ENCODE measurements at places on chromosomes 16 and 17.

DNA sequence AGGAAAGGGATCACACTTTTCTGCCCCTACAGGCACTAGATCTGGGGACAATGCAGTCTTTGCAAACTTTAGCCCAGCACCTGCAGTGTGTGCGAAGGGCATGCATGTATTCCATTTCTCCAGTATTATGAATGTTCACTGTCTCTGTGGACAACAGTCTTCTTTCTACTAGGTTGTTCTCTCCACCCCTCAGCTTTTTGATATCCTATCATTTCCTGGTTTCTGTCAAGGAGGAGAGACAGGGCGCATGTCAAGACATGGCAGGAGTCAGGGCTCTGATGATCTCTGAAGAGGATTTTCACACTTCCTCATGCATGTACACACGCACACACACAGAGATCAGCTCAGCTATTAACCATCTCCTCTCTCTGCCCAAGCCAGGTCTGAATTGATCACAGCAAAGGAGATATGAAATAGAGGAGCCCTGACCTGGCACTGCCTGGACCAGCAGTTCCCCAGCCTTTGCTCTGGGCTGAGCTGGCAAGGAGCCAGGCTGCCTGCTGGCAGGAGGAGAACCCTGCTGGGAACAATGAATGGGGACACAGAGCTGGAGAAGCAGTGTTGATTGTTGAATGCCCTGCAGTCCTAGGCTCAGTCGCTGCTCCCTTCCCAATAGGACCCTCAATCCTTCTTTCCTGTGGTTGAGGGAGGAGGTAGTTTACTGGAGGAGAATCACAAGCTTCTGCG, 2.6 kb downstream of the GPR179 start:
- DNase-seq = no peak

- DNase-seq = no peak
Observed at GRCh38 chr17:72419866-72420774, 299.3 kb downstream of the SOX9 start.

GRCh38 chr16:58399718-58400633, 7.7 kb downstream of the GINS3 start:
- DNase-seq = no peak

GRCh38 chr17:78734793-78735641, 47.1 kb downstream of the CYTH1 start:
- no peak for DNase-seq

DNA sequence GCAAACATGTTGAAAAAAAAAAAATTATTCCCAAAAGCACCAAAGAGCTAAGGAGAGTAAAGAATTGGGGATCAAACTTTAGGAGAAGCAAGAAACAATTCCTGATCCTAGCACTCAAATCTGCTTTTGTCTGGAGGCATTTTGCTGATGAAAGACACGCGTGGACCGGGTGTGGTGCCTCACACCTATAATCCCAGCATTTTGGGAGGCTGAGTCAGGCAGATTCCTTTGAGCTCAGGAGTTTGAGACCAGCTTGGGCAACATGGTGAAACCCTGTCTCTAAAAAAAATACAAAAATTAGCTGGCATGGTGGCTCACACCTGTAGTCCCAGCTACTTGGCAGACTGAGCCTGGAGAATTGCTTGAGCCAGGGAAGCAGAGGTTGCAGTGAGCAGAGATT, 35.4 kb downstream of the ZFP90 start:
- no peak for DNase-seq

DNA sequence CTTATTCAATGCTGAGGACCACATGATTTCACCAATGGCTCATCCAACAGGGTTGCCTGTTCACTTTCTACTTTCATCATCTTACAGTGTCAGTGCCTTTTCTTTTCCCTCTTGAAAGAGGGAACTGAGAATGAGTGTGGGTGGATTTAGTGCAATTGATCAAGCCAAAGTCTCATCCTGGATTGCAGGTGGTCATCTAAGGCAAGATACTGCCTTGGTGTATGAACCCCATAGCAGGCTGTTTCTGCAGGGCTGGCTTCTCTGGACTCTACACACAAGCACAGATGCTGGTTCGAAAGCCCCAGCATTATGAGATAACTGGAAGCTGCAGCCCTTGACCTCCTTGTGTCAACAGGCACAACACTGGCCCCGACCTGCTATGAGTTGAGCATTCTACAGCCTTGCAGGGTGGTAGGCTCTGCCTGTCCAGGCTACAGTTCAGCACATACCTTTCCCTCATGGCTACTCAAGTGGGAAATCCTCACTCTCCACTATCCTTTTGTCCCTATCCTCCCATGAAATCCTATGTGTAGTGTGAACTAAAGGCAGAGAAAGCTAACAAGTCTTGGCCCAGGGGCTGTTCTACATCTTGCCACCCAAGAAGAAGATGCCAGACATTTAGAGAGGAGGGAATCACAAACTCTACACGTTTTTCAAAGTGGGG, 358.7 kb downstream of the SLC39A11 start:
- DNase-seq = no peak

DNA sequence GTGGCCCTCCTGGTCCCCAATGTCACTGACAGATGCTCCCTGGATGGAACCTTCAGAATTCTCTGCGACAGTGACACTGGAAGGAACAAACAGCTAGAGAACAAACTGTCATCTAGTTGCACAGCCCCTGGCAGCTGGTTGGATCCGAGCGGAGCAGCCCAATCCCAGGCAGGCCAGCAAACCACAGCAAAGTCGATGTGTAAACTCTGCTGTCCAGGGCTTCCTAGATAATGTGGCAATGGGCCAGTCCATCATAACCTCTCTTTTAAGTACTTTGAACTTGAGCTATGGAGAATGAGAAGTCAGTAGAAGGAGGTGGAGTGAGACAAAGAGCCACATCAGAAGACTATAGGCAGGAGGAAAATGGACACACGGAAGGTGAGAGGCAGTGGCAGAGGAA, 323.0 kb downstream of the CBLN1 start:
- DNase-seq = no peak

- no peak for DNase-seq
Observed at GRCh38 chr17:63399316-63399715, 46.8 kb downstream of the CYB561 start.

Measured in T47D (cell line).